Stimulated activated CD8-positive, alpha-beta memory T cell treated with anti-CD3 and anti-CD28 coated beads, Interleukin-12 subunit alpha, Interleukin-12 subunit beta, amount 100 ng/mL, for 4 hours (primary cell): ENCODE measurements at places on chromosomes 16 and 17.

DNA sequence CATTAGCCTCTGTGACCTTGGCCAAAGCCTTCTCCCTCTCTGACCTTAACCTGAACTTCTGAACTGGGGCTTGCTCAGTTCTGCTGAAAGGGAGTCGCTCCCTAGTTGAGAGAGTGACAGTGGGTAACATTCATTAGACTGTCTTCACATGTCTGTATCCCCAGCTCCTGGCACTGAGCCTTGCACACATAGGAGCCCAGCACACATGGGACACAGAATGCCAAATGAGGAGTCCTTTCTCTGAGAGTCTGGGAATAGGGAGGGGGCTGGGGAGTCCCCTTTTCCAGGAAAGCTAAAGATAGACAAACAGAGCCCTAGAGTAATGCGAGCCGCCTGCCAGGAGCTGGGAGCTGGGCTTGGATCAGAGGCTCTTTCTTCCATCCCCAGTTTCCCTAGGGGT lies 2.5 kb downstream of the TAC4 start:
- no peak for DNase-seq

GRCh38 chr17:1762901-1763898 lies 1.3 kb downstream of the SERPINF1 start:
- no peak for DNase-seq

DNA sequence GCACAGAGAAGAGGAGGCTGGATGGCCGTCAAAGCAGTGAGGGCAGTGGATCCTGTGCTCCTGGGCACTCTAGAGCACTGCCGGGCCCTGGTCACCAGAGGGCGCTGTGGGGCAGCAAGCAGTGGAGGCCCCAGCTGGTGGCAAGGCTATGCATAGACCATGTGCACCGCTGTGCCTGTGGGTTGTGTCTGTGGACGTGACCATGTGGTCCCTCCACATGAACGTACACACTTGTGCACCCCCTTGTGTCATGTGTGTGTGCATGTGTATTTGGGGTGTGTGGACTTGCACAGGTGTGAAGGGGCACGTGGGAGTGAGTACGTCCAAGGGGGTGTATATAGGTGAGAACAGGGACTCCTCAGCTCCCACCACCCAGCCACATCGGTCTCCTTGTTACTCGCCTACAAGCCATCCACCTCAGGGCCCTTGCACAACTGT lies 4.4 kb upstream of the MAP2K3 start:
- DNase-seq, result peak; percentile 77

- DNase-seq, result peak; percentile 29
Measured at GRCh38 chr16:31010585-31011325, at the start of gene STX1B. STX1B (minus strand) TSS chr16:31010638; CDS start chr16:31010396, 242 bp downstream.

- DNase-seq, result no peak
Measured at GRCh38 chr17:49085565-49086315, 46.8 kb upstream of the B4GALNT2 start.

DNA sequence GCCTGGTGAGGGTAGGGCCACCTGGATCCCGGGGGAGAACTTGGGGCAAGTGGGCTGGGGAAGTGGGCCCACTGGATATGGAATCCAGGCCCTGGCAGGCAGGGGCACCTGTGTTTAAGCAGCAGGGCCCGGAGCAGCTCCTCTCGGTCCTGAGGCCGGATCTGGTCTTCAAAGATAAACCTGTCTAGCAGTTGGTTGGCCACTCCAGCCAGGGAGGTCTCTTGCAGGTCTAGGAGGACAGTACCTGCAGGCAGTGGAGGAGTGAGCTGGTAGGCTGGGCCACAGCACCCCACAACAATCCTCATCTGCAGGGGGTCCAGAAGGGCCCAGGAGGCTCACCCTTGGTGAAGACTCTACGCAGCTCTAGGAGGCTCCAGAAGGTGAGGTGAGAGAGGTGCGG lies 7.6 kb downstream of the SLC4A1 start:
- no peak for DNase-seq

DNA sequence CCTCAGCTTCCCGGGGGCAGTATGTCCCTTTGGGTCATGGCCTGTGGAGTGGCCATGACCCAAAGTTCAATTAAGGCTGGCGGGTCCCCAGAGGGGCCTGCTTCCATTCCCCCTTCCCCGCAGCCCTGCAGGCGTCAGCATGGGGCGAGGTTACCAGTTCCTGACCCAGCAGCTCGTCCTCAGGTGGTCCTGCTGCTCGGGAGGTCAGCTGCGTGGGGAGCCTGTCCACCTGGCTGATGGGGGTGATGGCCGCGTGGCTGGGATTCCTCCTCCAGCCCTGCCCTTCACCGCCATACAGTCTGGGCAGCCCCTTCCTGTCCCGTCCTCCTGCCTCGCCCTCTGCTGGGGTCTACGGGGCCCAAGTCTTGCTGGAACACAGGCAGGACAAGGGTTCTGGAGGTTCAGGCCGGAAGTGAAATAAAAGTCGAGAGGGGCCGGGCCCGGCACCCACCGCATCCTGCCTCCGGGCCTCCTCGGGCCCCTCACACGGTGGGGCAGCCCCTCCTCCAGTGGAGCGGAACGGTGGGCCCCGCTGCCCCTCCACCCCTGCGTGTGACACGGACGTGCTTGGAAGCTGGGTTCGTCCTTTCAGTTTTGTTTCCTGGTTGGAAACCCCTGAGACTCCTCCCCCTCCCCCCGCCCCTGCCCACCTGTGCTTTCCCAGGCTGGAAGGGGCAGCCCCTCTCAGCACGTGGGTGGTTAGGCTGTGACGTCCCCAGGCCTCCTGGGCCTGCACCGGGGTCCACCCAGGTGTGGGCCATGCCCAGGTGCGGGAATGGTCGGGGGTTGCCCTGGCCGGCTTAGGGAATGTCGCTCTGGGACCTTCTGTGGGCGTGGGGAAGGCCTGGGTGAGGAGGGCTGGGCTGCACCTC lies 6.8 kb downstream of the UBALD2 start:
- DNase-seq, result peak; percentile 70

- peak; percentile 48 for DNase-seq
Measured at GRCh38 chr17:50117202-50118051, 12.5 kb downstream of the SAMD14 start.

GRCh38 chr17:79620207-79621038 lies 9.6 kb upstream of the RBFOX3 start:
- no peak for DNase-seq

- DNase-seq, result no peak
Measured at GRCh38 chr16:10314811-10315210, 71.0 kb upstream of the ATF7IP2 start.

- DNase-seq, result no peak
Measured at GRCh38 chr16:1395444-1396031, 19.0 kb downstream of the UNKL start.

- no peak for DNase-seq
Measured at GRCh38 chr16:50550035-50550434, 1.8 kb downstream of the NKD1 start.

- DNase-seq, result peak; percentile 26
Measured at GRCh38 chr16:16127469-16128116, 95.7 kb downstream of the ABCC6 start.

DNA sequence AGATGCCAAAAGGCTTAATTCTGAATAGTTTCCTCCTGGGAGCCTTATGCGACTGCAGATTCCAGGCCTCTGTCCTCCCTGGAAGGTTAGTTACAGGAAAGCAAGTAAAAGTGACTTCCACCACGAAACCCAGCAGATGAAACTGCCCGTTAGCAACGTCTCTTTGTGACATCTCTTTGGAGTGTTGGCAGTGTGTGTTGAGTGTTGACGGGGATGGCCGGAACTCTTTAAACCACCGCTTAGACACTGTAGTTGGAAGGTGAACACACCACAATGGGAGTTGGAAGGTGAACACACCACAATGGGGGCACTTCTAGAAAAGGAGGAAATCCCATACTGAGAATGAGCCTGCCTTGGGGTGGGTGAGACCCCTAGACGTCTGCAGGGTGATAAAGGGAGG lies 858 bp downstream of the SKAP1 start:
- DNase-seq, result peak; percentile 17

- DNase-seq, result no peak
Measured at GRCh38 chr17:47987240-47987835, 16.4 kb downstream of the CDK5RAP3 start.

DNA sequence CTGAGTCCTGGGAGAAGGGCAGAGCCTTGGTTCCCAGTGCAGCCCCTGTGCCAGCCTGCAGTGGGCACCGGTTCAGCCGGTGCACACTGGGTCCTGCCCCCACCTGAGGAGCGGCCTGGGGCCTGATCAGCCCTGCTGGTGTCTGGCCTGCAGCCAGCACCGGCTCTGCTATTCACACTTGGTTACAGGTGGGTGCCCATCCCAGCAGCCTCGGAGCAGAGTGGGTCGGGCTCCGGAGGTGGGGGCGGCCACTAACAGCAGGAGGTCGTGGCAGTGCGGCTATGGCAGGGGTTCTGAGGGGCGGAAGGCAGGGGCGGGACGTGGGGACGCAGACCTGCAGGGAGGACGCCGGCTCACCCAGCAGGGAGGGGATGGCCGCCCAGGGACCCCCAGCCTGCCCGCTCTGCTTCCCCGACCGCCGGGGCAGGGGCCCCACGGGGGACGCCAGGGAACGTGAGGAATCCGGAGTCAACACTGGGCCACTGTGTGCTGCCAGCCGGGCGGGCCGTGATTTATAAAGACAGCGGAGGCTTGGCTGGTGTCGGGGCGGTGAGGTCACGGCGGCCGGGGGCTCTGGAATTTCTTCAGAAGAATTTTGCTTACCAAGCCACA lies 20.3 kb downstream of the METRNL start:
- no peak for DNase-seq

GRCh38 chr16:79869304-79870015 lies 268.9 kb upstream of the MAF start:
- DNase-seq, result no peak

DNA sequence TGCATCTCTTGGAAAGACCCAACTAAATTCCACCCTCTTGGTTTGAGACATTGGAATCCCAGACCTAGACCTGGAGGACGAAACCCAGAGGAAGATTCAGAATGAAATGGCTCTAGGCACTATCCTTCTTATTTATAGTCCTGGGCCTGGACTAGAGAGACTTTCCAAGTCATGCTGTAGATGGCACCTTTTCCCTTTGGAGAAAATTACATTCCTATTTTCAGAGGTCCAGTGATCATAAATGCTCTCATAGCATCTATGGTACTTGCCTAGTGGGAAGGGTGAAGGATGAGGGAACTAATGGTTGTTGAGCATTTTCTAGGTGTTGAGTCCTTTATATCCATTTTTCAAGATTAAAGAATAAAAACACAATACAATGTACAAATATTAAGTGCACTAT lies 37.1 kb downstream of the SPACA3 start:
- DNase-seq, result no peak

GRCh38 chr16:7111265-7111664 lies 221.4 kb upstream of the RBFOX1 start:
- DNase-seq, result no peak

- no peak for DNase-seq
Measured at GRCh38 chr17:39045948-39046679, 78.9 kb upstream of the FBXO47 start.

GRCh38 chr16:87487361-87487924 lies 5.4 kb downstream of the ZCCHC14 start:
- no peak for DNase-seq

DNA sequence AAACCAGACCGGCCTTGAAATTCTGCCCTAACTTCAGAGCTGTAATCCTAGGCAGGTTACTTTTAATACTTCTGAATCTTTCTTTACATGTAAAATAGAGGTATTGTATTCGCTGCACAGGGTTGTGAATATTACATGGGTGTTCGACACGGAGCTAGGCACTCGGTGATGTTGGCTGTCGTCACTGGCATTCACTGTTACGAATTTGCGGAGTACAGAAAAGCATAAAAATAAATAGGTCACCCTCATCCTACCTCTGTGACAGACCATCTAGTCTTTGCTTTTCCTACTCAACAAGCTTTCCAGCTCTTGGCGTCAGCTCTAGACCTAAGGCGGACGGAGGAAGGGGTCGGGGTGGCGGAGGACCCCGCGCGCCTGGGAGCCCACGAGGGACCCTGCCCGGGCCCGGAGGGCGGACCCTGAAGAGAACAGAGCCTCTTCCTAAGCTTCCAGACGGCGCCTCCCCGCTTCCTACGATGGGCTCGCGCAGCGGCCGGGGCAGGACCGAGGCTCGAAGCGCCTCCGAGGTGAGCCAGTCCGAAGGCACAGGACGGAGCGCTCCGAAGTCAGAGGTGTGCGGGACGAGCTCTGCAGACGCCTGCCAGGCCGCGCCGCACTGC lies 879 bp upstream of the SPG7 start:
- DNase-seq, result no peak
